ENCODE measurements at places on chromosomes 16 and 17.

- peak overlapping the region; percentile 18 for H3K27ac ChIP-seq
- DNase-seq = no peak
- no peak overlapping the region for H3K4me3 ChIP-seq
- peaks cover 11% of the 10 kb centered on the region for H3K4me1 ChIP-seq
- no peaks in the 10 kb centered on the region for H3K36me3 ChIP-seq
Measured at GRCh38 chr17:39306509-39307212, 80.9 kb upstream of the STAC2 start.

DNA sequence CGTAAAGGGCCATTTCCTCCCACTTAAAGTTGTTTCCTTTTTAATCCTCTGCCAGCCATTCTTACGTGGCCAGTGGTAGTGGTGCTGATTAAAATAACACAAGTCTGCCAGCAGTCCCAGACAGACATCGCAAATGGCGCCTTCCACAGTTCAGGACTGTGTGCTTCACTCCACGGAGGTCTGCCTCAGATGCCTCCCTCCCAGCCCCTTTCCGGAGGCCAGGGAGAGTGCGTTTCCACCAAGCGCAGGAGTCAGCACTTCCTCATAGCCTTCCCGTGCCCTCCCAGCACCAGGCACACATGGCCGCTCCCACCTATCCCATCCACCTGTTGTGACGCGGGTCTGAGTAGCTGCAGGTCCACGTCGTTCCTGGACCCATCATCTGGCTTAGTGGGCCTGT, 205.6 kb downstream of the RPTOR start:
- H3K4me1 ChIP-seq = no peaks in the 10 kb centered on the region
- H3K27ac ChIP-seq = no peak overlapping the region
- no peak overlapping the region for H3K4me3 ChIP-seq
- no peaks in the 10 kb centered on the region for H3K27me3 ChIP-seq
- H3K36me3 ChIP-seq = no peaks in the 10 kb centered on the region
- no peak for DNase-seq

- no peaks in the 10 kb centered on the region for H3K4me1 ChIP-seq
- no peak for DNase-seq
- no peaks in the 10 kb centered on the region for H3K36me3 ChIP-seq
- no peak overlapping the region for H3K4me3 ChIP-seq
- H3K27me3 ChIP-seq = no peaks in the 10 kb centered on the region
Measured at GRCh38 chr16:77590707-77591106, 131.6 kb upstream of the NUDT7 start.

DNA sequence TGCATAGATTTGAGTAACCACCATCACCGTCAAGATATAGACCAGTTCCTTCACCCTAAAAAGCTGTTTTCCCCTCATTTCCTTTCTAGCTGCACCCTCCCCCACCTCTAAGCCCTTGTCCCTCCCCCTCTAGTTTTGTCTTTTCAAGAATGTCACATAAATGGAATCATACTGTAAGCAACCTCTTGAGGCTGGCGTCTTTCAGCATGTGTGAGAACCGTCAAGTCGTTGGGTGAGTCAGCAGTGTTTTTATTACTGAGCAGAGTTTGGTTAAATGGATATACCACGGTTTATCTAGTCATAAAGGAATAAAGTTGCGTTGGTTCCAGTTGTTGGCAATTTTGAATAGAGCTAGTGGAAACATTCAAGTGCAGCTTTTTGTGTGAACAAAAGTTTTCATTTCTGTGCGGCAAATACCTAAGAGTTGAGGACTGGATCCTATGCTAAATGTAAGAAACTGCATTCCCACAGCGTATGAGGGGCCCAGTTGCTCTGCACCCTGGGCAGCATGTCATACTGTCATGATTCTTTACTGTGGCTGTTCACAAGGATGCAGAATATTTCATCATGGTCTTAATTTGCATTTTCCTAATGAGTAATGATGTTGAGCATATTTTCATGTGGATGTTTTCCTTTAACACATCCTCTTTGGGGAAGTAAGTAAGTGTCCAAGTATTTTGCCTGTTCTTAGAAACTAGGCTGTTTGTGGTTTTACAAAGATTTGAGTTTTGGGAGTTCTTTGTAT, 264.3 kb downstream of the CPPED1 start:
- no peak overlapping the region for H3K4me3 ChIP-seq
- no peaks in the 10 kb centered on the region for H3K27me3 ChIP-seq
- H3K4me1 ChIP-seq = peaks cover 21% of the 10 kb centered on the region

- DNase-seq = no peak
- H3K4me1 ChIP-seq = no peaks in the 10 kb centered on the region
- H3K36me3 ChIP-seq = peaks cover 96% of the 10 kb centered on the region
- H3K4me3 ChIP-seq = no peak overlapping the region
- H3K27me3 ChIP-seq = no peaks in the 10 kb centered on the region
- H3K27ac ChIP-seq = no peak overlapping the region
Measured at GRCh38 chr17:41992576-41992975, 24.7 kb downstream of the DNAJC7 start.

DNA sequence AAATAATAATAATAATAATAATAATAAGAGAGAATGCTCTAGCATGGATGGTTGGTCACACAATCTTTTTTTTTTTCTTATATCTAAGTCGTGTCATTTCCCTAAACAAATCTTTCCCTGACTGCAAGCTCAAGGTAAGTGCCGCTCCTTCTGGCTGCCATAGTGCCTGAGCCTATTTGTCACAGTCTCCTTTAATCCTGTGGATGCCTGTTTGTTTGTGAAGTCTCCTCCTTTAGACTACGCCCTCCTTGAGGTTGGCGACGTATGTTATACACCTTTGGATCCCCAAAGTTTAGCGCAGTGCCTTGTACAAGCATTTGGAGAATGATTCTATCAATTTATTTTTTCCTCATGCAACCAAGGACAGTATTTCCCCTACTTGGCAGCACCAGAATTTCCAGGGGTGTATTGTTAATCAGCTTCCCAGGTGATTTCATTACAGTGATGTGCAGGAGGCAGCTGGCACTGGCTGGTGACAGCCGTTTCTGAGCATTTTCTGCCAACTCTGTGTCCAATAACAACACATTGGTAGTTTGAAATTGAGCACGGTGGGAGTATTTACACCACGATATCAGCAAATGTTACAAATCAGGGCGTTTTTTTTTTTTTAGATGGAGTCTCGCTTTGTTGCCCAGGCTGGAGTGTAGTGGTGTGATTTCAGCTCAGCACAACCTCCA, 26.6 kb downstream of the TMEM238L start:
- no peak overlapping the region for H3K27ac ChIP-seq
- H3K4me1 ChIP-seq = no peaks in the 10 kb centered on the region
- DNase-seq = no peak
- no peaks in the 10 kb centered on the region for H3K36me3 ChIP-seq
- H3K27me3 ChIP-seq = no peaks in the 10 kb centered on the region

- no peak overlapping the region for H3K27ac ChIP-seq
- no peak for DNase-seq
- H3K27me3 ChIP-seq = no peaks in the 10 kb centered on the region
- H3K4me1 ChIP-seq = peaks cover 29% of the 10 kb centered on the region
Measured at GRCh38 chr17:27490391-27490790, 34.1 kb downstream of the KSR1 start.

DNA sequence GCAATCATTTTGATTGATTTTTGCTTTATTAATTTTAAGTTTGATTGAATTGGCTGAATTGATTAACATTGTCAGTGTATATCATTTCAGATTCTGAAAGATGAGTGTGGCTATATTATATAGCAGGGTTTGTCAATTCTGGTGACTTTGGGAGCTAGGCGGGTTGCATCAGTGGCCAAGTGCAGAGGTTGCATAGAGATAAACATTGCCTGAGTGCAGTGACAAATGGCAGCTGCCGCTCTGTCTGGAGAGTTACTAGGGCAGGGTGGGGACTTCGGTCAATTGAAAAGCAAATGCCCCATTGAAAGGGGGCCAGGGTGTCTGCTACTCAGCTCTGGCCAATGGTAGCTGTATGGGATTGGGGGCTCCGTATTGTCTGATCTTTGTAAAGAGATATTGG, 12.7 kb downstream of the SYT17 start:
- H3K4me3 ChIP-seq = no peak overlapping the region
- no peak overlapping the region for H3K27ac ChIP-seq
- H3K36me3 ChIP-seq = no peaks in the 10 kb centered on the region
- no peaks in the 10 kb centered on the region for H3K27me3 ChIP-seq
- H3K4me1 ChIP-seq = no peaks in the 10 kb centered on the region

- no peak overlapping the region for H3K4me3 ChIP-seq
- no peaks in the 10 kb centered on the region for H3K4me1 ChIP-seq
- no peaks in the 10 kb centered on the region for H3K27me3 ChIP-seq
- H3K36me3 ChIP-seq = peaks cover 34% of the 10 kb centered on the region
- H3K27ac ChIP-seq = no peak overlapping the region
Measured at GRCh38 chr17:18028952-18029540, 9.9 kb downstream of the ATPAF2 start.

DNA sequence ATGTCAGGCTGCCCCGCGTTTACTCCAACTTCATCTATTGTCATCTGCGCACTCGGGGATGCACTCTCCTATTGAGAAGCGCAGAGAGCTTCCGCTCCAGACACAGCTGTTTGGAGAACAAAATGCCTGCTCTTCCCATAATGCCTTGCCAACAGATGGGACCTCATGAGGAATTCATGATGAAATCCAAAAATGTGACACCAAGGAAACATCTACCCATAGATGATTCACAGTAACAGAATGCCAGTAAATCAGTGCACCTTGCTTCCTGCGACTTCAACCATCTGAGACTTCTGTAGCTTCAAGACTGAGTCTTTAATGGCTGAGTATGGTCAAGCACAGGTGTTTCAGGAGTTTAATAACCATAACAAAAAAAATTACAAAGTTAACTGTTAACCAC, 1144.9 kb upstream of the GOT2 start:
- no peaks in the 10 kb centered on the region for H3K36me3 ChIP-seq
- H3K27me3 ChIP-seq = no peaks in the 10 kb centered on the region
- H3K4me3 ChIP-seq = no peak overlapping the region
- no peaks in the 10 kb centered on the region for H3K4me1 ChIP-seq
- H3K27ac ChIP-seq = no peak overlapping the region

DNA sequence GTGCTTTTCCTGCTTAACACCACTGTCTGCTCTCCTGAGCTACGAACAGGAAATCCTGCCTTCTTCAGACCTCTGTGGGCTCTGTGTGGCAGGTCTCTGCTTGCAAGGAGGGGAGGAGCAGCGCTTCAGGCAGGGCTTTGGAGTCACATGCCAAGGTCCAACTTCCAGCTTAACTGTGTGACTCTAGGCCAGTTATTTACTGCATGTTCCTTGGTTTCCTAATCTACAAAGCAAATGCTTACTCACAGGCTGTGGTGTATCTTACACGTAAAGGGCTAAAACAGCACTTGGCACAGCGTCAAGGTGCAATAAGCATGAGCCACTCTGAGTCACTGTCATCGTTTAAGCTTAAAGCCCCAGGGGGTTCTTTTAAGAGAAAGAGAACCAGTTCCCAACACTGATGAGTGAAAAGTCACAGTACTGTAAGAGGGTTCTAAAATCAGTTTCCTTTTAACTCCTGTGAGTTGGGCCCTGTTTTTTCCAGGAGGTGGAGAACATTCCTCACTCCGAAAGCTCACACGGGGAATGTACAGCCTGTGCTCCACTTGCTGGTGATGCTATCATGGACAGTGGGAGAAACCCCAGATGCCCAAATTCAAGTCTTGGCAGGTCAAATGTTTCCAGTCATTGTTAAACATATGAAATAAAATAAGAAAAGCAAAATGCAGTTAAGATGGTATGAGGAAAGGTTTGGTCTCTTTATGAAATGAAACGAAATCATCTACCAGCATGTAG, 54.1 kb upstream of the BCAR1 start:
- H3K4me1 ChIP-seq = peaks cover 34% of the 10 kb centered on the region
- peak; percentile 91 for DNase-seq

- no peaks in the 10 kb centered on the region for H3K36me3 ChIP-seq
- peaks cover 35% of the 10 kb centered on the region for H3K4me1 ChIP-seq
- peak overlapping the region; percentile 83 for H3K27ac ChIP-seq
- DNase-seq = no peak
- H3K27me3 ChIP-seq = no peaks in the 10 kb centered on the region
Measured at GRCh38 chr17:49566668-49567071, 9.0 kb upstream of the NXPH3 start.

- H3K4me3 ChIP-seq = no peak overlapping the region
- H3K36me3 ChIP-seq = no peaks in the 10 kb centered on the region
- no peak for DNase-seq
- H3K27me3 ChIP-seq = no peaks in the 10 kb centered on the region
Measured at GRCh38 chr16:56888806-56889205, 23.8 kb downstream of the SLC12A3 start.

GRCh38 chr16:48212033-48212432, 32.1 kb upstream of the LONP2 start:
- no peaks in the 10 kb centered on the region for H3K4me1 ChIP-seq
- H3K27me3 ChIP-seq = peaks cover 12% of the 10 kb centered on the region
- H3K36me3 ChIP-seq = no peaks in the 10 kb centered on the region
- no peak overlapping the region for H3K27ac ChIP-seq

GRCh38 chr16:88701581-88702370, 4.4 kb downstream of the RNF166 start:
- no peak overlapping the region for H3K27ac ChIP-seq
- H3K4me3 ChIP-seq = no peak overlapping the region
- no peaks in the 10 kb centered on the region for H3K27me3 ChIP-seq
- H3K4me1 ChIP-seq = no peaks in the 10 kb centered on the region
- DNase-seq = no peak

DNA sequence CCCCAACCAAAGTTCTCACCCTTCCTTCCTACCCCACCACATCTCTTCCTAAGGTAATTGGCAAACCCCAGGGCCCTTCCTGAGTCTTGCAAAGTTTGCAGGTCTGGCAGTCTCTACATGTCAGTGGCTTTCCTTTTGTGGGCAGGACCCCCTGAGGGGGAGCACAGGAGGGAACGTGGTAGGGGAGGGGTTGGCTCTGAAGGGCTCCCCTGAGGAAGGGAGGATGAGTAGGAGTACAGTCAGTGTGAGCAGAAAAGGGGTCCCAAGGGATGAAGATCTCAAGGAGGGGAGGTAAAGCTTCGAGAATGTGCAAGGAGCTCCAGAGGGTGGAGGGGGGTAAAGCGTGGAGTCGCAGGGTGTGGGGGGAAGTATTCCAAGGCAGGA, 206.9 kb downstream of the RAB11FIP4 start:
- H3K36me3 ChIP-seq = peaks cover 5% of the 10 kb centered on the region
- peaks cover 46% of the 10 kb centered on the region for H3K4me1 ChIP-seq
- H3K27ac ChIP-seq = peak overlapping the region; percentile 16
- no peaks in the 10 kb centered on the region for H3K27me3 ChIP-seq
- H3K4me3 ChIP-seq = no peak overlapping the region
- DNase-seq = no peak

GRCh38 chr16:86459266-86459665, 51.1 kb upstream of the FOXF1 start:
- H3K4me1 ChIP-seq = no peaks in the 10 kb centered on the region
- H3K4me3 ChIP-seq = no peak overlapping the region
- no peak for DNase-seq

- no peaks in the 10 kb centered on the region for H3K27me3 ChIP-seq
- peaks cover 7% of the 10 kb centered on the region for H3K4me1 ChIP-seq
- H3K4me3 ChIP-seq = no peak overlapping the region
- DNase-seq = no peak
Measured at GRCh38 chr17:71383091-71383490, 737.7 kb upstream of the SOX9 start.
